ENCODE measurements at places on chromosomes 5 and 9. TPM values are rescaled to one million over a fixed set of nuclear protein-coding genes. Genes with fewer than 3 reads are reported as not detected.
A peak's percentile ranks its signal among the peaks of the same experiment; 100 is the strongest.

GRCh38 chr5:114056185-114056538, 305.7 kb upstream of the KCNN2 start:
- no peak for DNase-seq

GRCh38 chr9:27441741-27442070, 82.4 kb upstream of the IFNK start:
- DNase-seq: no peak

DNA sequence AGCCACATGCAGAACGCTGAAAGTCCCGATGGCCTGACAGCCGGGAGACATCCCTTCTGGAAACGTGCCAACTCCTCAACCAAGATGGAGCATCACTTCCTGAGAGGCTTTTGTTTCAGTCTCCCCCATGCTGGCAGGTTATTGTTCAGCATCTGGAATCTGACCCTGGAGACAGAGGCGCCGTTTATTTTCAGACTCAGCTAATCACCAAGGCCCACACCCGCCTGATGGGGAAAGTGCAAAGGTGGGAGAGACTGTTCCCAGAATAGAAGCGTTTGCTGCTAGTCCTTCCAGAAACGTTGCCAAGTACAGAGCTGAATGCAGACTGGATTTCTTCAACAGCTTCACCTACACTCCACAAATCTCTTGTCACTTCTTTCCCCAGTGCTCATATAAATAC, 41.8 kb upstream of the S1PR3 start:
- DNase-seq: peak; percentile 45

DNA sequence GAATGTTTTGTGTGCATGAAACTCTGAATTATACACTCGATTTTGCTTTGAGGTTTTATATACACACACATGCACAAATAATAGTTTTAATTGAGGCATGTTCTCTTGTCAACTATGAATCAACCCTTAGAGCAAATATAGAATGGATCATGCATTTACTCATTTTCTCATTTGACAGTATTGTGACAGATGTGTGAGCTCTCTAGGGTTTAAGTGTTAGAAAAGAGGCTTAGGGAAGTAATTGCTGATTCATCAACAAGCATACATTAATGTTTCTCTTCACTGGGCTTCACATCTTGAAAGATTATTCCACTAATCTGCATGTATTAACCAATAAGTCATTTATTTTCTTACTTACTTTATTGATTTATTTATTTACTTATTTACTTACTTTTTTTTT, 1356.8 kb upstream of the ACO1 start:
- DNase-seq: no peak

GRCh38 chr5:150077996-150078801, 8.2 kb downstream of the CSF1R start:
- no peak for DNase-seq

Gene CD72
- total RNA-seq: 0.60 TPM

Gene CTNND2
- not detected for total RNA-seq

Gene SLC44A1
- total RNA-seq: 90.4 TPM

- DNase-seq: no peak
These were observed 1.0 kb downstream of the FOXE1 start for GRCh38 chr9:97853844-97854695.

- DNase-seq: no peak
These were observed 422.7 kb upstream of the ADAMTS16 start for GRCh38 chr5:4717446-4717845.

DNA sequence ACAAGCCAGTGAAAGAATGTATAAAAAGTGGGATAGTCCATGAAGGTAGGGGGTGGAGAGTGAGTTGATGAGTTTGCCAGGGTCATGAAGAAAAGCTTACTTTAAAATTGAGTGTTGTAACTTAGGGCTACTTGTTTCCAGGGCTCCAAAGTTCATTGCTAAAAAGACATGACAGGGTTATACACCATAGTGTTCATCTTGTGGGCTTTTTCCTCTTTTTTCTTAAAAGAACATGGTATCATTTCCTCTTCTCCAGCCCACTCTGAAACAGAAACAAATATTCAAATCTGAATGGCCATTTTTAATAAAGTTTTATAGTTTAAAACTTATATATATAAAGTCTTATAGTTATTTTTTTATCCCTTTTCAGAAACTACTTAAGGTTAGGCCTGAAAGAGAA, 115.7 kb upstream of the SMC2 start:
- no peak for DNase-seq

DNA sequence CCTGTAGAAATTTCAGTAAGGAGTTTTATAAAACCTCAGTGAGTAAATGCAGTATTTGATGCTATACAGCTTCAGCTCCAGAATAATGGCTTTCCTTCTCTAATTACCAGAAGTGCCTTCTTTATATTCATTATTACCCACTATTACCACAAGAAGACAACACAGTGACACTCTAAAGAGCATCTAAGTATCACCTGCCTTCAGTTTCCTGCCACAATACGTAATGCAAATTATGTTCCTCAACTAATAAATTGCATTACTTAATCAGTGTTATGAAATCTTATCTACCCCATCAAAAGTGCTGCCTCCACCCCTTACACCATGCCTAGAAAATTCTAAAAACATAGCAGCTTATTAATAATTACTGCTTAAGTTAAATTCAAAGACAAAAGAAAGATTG, 91.9 kb downstream of the TRPM6 start:
- DNase-seq: no peak

Gene COMMD10
- total RNA-seq: 42.1 TPM

- DNase-seq: no peak
These were observed 3.9 kb upstream of the NKD2 start for GRCh38 chr5:1004461-1005248.

Gene PHYHD1
- 71.2 TPM for total RNA-seq

Gene NTNG2
- total RNA-seq: 0.17 TPM

DNA sequence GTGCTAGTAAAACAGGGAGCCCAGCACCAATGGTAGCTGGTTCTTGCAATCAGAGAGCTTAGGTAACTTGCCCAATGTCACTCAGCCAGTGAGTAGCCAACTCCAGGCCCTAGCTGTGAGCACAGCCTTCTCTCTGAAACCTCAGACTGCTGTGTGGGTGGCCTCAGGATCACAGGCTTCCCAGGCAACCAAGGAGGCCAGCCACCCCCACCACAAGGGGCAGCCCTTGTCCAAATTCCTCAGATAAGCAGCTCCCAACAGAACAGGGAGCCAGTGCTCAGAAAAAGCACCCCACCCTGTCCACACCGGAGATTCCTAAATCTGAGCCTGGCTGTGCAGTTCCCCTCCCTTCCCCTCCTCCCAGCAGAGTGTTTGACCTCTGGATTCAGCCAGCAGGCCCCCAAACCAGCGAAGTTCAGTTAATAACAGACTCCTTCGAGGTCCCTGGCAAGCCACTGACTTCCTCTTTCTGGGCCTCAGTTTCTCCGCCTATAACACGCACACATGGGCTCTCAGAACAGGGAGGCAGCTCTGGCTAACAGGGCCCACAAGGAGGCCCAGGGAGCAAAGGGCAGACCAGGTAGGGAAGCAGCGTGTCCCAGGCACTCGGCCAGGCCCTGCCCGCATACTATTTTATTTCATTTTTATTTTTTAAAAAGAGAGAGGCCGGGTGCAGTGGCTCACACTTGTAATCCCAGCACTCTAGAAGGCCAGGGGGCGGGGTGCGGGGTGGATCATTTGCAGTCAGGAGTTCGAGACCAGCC, 2.7 kb downstream of the EEIG1 start:
- peak; percentile 67 for DNase-seq

DNA sequence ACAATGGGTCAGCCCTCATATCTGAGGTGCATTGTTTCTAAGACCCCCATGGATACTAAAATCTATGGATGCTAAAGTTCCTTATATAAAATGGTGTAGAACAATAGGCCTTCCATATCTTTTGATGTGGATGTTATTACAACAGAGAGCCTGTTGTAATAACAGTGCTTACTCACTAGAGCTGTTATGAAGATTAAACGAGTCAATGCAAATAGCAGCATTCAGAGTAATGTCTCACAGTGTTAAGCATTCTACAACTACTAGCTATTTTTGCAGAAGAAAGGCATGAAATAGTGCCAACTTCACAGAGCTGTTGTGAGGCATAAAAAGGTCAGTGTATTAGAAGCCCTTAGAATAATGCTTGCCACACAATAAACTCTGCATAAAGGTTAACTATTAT, 13.0 kb downstream of the CHSY3 start:
- peak; percentile 25 for DNase-seq

Gene LMNB1
- 9.6 TPM for total RNA-seq

DNA sequence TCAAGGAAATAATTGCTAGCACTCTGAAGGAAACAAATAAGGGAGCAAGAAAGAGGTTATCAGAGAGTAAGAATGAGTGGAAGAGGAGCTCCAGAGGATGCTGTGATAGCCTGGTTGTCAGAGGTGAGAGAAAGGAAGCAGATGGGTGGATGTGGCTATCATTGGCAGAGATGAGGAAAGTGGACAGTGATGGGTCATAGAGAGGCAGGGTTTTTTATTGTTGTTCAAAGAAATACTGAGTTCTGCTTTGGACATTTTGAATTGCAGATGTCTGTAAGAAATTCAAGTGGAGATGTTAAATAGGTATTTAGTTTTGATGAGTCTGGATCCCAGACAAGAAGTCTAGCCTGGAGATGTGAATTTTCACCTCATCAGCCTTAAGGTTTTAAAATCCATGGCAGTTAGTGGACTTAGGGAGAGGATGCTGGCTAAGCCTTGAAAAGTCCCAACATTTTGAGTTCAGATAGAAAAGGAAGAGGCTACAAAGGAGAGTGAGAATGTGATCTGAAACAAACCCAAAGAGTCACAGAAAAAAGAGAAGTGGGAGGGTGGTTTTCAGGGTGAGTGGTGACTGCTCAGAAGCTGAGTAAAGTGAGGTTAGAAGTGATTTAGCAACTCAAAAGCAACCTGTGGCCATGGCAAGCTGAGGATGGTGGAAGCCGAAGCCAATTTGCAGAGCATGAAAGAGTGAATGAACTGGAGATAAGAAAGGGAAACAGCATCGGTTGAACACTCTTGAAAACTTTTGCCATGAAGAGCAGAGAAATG, 50.4 kb downstream of the PPIC start:
- no peak for DNase-seq

- no peak for DNase-seq
These were observed 27.6 kb downstream of the SNCAIP start for GRCh38 chr5:122339591-122339990.

DNA sequence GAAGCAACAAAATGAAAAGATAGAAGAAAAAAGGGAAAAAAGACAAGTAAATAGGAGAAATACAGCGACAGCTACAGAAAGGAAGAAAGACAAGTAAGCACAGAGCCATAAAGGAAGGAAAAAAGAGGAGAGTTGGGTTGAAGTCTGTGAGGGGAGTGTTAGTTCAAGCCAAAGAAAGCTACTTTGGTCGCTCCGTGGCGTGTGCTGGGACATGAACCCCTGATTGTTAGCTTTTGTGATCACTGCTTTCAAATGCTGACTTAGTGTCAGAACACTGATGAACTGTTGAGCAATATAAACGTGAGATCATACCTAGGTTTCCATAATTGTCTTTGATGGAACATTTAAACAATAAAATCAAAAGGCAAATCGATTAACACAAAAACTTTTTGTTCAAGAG, 370.1 kb downstream of the TMEM161B start:
- DNase-seq: no peak

- peak; percentile 23 for DNase-seq
These were observed 37.1 kb upstream of the RAPGEF6 start for GRCh38 chr5:131671994-131672655.

Gene SYK
- total RNA-seq: 11.8 TPM

Gene FRRS1L
- total RNA-seq: not detected

DNA sequence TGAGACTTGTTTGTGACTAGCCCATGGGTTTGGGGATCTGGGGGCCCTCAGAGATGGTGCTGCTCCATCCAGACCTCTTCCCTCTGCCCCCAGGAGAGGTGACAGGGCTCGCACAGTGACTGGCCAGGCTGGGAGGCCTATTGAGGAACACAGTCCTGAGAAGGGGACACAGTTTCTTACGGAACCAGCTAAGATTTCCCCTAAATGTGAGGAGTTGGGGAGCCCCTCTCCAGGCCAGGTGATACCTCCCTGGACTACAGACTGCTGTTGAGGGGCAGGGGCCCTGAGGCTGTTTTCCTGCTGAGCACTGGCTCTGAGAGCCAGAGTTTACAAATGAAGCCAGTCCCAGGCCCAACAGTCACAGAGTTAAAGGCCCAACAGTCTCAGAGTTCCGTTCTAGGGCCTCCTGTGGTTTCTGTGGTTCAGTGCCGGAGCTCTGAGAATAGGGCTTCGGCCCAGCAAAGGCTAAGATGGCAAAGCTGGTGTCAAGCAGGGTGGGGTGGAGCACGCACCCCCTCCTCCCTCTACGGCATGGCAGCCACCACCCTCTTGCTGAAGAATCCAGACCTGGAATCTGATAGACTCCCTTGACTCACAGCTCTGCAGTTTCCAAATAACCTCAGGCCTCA, 1.1 kb upstream of the SEMA4D start:
- no peak for DNase-seq

- no peak for DNase-seq
These were observed 11.5 kb upstream of the ANKRD55 start for GRCh38 chr5:56244627-56245026.

Gene SPINK5
- total RNA-seq: 0.25 TPM

GRCh38 chr5:127562252-127562651, 44.8 kb downstream of the PRRC1 start:
- DNase-seq: no peak

Gene MEIKIN
- not detected for total RNA-seq

DNA sequence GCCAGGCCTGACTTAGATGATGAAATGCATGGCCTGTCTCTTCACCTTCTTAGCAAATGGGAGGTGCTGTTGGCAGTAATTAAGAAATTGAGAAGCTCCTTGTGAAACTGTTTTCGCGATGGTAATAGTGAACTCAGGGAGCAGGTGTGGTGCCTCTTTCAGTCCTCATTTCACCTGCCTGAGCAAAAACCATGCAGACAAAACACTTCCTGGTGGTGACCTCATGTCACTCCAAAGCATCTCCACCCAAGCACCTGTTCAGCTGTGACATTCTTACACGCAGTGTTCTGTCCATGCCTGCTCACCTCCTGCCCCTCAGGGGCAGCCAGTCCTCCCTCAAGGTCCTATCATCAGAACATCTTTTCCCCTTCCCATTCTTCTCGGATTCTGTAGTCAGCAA, 146.5 kb downstream of the CD180 start:
- DNase-seq: no peak

DNA sequence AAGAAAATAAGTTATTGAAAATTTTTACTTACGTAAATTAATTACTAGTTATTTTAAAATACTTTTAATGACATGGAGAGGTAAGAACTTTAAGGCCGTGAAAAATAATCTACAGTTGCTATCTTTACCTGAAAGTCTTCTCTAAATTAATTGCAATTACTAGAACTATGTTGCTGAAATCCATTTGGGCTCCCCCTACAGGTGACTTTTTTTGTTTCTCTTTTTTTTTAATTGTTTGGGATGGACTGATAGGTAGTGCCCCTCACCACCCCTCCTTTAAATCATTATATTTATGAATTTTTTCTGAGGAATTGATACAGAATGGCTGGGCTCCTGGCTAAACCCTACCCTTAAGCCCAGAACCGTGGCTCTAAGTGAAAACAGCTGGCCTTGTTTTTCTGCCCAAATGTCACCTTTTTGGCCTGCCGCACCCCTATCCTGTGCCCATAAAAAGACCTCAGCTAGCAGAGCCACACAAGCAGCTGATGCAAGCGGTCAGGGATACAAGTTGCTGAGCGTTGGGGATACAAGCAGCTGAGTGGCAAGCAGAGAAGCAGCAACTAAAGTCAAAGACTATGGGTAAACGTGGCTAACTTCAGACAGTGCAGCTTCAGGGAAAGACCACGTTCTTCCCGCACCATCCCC, 315.2 kb upstream of the ACO1 start:
- DNase-seq: no peak

- DNase-seq: no peak
These were observed 16.5 kb downstream of the TRIM32 start for GRCh38 chr9:116703634-116704033.

Measured in renal cortical epithelial cell (primary cell).